ENCODE measurements at places on chromosomes 11 and 22.

- DNase-seq = peak; percentile 57
Measured at GRCh38 chr22:17774206-17774925, at the start of gene BID. Gene BID (minus strand): TSS chr22:17774469. CDS start chr22:17750116, 24,353 bp downstream.

GRCh38 chr11:2328656-2329354 lies 27.0 kb downstream of the TSPAN32 start:
- DNase-seq = no peak

GRCh38 chr11:66327171-66328030 lies 8.8 kb downstream of the RIN1 start:
- DNase-seq = no peak

DNA sequence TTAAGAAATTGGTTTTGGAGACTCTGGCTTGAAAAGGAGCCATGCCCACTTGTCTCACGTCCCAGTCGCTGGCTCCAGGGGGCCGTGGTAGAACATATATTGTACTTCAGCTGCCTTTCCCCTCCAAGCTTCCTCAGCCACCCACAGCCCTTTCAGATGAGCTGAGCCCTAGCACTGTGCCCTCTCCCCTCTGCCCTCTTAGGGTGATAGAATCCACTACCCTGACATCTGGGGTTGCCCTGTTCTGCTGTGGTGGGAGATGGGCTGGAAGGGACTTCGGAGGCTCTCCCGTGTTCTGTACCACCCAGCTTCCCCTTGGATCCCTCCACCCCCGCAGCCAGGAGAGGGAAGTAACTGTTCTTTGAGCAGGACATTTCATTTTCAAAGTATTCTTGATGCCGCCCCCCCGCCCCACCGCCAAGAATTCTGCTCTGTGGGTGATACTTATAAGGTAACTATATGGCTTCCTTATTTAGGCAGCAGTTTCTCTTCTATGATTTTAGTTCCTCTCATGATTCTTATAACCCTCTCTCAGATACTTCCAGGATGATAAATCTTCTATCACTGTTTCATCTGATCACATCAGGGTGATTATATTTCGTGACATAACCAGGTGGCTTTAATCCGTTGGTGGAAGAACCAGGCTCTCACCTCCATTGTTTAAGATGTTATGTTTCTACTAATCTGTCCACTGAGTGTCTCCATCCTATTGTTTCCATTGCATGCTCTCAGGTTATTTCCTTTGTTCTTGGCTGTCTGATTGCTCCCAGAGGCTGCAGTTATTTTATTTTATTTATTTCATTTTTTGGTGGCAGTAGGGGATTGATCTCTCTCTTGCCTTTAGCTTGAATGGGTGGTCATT lies 24.1 kb downstream of the ZBTB16 start:
- DNase-seq = no peak

GRCh38 chr22:30982512-30982911 lies 13.4 kb downstream of the TUG1 start:
- no peak for DNase-seq

- DNase-seq = no peak
Measured at GRCh38 chr22:47175151-47176025, 412.9 kb downstream of the TBC1D22A start.

- no peak for DNase-seq
Measured at GRCh38 chr11:35246745-35247144, 107.8 kb downstream of the CD44 start.

GRCh38 chr11:20000351-20001134 lies 159.7 kb downstream of the DBX1 start:
- no peak for DNase-seq

DNA sequence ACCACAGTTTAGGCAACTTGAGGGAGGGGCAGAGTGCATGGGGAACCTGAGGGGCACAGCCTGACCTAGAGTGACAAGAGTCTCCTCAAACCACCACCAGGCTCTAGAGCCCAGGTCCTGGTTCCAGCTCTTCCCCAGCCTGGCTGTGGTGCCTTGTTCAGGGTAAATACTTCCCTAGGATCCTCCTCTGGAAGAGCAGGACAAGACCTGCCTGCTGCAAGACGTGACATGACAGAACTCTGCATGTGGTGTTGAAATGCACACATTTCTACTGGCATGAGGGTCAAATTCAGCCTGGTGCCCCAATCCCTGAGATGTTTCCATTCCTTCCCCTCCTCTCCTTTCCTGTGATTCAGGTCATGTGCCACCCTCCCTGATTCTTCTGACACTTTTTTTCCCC lies 3.3 kb downstream of the SEC14L2 start:
- no peak for DNase-seq

DNA sequence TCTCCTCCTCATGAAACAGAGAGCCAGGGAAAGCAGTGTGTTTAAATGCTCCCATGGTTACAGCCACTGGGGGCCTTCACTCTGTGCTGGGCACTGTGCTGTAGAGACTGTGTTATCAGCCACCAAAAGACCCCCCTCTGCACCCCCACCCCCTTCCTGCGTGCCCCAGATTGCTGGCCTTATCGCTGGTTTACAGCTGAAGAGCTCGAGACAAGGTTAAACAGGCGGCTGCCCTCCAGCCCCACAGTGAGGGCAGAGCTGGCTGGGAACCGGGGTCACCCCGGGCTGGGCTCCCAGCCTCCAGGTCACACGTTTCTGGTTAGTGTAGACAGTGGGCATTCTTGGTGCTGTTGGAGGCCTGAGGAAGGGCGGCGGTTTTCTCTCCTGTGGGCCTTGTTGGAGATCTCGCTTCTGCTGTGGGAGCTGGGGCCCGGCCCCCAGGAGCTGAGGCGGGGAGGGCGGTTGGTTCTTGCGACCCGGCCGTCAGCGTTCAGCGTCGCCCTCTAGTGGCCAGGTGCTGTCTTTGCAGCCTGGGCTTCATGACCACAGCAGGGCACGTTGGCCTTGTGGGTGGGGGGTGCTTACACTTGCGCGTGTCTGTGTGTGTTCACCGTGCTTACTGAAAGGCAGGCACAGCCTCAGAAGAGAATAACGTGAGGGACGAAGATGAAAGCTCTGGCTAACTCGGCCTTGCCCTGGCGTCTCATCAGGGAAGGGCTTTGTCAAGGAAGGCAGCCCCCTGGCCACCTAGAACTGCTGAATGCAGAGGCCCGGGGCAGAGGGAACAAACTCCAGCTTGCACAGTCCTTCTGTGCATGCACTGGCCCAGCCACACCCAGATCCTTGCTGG lies 40.8 kb downstream of the TBC1D22A start:
- peak; percentile 78 for DNase-seq

DNA sequence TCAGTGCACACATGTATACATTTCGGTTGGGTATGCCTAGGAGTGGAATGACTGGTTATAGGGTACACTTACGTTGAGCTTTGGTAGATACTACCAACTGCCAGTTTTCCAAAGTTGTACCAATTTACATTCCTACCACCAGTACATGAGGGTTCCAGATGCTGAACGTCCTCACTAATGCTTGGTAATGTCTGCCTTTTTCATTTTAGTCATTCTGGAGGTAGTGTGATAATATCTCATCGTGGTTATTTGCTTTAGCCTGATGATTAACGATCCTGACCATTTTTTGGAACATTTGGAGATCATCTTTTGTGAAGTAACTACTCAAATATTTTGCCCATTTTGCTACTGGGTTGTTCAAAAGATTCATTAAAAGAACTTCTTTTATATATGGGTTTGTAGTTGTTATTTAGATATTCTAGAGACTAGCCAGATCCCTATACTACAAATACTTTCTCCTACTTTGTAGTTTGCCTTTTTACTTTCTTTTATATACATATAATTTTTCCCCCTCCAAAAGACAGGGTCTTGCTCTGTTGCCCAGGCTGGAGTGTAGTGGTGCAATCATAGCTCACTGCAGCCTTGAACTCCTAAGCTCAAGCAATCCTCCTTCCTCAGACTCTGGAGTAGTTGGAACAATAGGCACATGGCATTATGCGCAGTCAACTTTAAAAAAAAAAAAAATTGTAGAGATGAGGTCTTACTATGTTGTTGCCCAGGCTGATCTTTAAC lies 62.1 kb downstream of the RBFOX2 start:
- DNase-seq = no peak

DNA sequence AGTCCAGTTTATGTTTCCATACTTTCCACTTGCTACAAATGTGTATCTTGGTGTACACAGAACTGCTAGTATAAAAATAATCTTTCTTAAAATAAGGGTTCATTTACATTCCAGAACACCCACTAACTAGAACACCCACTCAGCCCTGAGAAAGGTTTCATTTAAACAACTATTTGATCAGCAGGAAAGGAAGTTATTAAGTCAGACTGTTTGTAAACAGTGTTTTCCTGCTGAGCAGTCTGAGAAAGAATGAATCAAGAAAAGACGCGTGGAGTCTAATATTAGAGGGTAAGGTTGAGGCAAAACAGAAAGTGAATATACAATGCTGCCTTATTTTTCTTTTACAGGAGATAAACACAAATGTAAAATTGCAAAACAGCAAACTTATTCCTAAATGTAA lies 32.7 kb downstream of the NARS2 start:
- DNase-seq = no peak
